ENCODE measurements at places on chromosomes 12 and 14.
A peak's percentile ranks its signal among the peaks of the same experiment; 100 is the strongest.

DNA sequence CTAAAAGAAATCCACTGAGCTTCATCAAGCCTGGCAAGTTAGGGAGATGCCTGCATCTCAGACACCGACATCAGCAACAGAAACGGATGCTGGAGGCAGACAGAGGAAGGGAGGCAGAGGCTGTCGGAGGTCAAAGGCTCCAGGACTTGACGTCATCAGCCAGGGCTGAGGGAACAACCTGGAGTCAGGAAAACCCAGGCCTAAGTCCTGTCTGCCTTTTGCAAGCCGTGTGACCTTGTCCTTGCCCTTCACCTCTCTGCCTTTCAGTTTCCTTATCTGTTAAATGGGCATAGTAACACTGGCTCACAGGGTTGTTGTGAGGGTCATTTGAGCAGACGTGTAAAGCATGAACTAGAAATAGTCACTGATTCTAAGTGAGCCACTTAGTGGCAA lies 194.2 kb downstream of the BCL11B start:
- no peak for DNase-seq

GRCh38 chr12:67827820-67828383 lies 161.3 kb upstream of the IFNG-AS1 start:
- DNase-seq: peak; percentile 25

DNA sequence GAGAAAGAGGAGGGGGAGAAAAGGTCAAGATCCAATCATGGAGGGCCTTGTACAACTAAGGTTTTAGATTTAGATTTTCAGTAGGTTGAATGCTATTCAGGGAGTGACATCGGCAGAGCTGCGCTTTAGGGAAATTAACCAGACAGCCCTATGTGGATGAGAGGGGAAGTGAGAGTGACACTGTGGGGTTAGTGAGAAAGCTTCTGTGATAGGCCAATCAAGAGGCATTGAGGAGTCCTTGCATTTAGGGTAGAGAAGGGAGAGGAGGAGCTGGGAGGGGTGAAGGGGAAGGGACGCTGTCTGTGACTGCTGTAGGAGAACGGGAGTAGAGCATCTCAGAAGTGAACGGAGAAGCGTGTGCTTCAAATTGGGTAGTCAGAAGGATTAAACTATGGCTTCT lies 3.4 kb downstream of the HSD17B6 start:
- DNase-seq: peak; percentile 15

GRCh38 chr12:59077575-59078426 lies 157.5 kb upstream of the LRIG3 start:
- DNase-seq: no peak

- DNase-seq: no peak
These were observed 74.0 kb downstream of the CLIP1 start for GRCh38 chr12:122348505-122348904.

DNA sequence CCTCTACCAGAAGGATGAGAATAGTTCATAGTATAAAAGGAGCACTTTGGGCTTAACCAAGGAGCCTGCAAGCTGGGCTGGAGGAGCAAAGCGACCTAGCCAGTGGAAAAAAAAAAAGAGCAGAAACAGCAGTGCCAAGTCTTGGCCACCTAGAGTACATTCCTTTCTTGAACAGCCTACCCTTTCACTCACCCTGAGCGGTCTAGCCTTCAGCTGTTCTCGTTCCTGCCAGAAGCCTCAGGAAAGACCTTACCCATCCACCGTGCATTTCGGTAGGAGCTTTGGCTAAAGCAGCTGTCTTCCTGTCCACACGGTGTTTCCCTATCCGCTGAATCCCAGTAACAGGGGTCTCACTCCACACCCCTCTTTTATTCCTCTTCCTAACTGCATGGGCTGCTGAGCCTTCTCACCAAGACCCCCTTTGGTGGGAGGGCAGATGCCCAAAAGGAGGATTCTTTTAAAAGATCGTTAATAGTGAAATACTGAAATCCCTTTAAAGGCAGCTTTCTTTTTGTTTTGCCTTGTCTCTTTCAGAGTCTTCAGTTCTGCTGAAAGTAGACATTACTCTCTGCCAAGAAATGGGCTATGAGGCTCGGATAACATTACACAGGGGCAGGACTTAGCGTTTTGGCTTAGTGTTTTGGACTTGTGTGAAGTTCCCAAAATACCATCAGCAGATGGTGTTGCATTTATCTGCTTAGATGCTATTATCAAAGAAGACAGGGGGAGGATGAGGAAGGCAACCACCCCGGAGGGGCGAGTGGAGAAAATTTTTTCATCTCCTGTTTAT lies 88.5 kb upstream of the METAP2 start:
- no peak for DNase-seq

DNA sequence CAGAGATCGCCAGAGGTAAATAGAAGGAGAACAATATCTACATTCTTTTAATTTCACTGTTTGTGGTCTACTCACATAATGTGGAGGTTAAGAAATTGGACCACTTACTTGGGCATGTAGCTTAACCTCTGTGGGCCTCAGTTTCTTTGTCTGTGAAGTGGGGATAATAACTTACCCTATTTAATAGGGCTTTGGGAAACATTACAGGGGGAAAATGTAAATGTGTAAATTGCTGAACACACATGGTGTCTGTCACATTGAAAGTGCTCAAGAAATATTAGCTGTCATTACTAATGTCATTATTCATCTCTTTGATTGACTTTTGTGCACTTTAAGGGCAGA lies 140.5 kb downstream of the SLC8A3 start:
- no peak for DNase-seq

- DNase-seq: no peak
These were observed 8.9 kb downstream of the GPR132 start for GRCh38 chr14:105056303-105056831.

DNA sequence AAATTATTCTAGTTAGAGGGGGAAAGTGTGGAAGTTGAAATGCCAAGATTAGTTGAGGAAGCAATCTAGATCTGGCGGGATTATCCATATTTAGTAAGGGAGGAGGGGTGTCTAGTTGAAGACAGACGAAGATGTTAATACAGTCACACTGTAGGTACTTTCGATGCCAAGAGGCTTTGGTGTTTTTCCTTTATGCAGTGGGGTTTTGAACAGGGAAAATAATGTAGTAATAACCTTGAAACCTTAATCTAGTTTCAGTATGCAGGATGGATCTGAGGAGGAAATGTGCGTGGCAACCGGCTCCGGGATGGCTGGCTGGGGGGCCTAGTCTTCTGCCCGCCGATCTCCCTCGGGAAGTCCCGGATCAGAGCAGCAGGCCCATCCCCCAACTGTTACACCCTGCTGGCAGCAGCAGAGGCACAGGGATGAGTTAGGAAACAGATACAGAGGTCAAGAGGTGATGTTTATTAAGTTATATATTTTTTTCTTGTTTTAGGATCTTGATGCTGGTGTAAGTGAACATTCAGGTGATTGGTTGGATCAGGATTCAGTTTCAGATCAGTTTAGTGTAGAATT lies 27.4 kb downstream of the MDM2 start:
- no peak for DNase-seq

DNA sequence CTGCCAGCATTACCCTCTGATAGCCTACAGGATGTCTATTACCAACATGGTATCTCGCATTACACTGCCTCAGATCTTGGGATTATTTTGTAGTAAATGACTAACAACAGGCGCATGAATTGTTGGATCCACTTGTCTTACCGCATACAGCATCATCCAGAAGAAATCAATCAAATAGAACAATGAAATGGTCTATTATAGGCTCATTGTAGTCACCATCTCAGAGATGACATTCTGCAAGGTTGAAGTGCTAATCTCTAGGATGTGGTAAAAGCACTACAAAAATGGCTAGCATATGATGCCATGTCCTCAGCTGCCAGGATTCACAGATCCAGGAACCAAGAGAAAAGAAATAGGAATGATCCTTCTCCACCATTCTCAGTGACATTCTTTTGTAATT lies 52.0 kb downstream of the WASHC3 start:
- no peak for DNase-seq

- no peak for DNase-seq
These were observed 610.4 kb downstream of the MED13L start for GRCh38 chr12:115667116-115667515.

DNA sequence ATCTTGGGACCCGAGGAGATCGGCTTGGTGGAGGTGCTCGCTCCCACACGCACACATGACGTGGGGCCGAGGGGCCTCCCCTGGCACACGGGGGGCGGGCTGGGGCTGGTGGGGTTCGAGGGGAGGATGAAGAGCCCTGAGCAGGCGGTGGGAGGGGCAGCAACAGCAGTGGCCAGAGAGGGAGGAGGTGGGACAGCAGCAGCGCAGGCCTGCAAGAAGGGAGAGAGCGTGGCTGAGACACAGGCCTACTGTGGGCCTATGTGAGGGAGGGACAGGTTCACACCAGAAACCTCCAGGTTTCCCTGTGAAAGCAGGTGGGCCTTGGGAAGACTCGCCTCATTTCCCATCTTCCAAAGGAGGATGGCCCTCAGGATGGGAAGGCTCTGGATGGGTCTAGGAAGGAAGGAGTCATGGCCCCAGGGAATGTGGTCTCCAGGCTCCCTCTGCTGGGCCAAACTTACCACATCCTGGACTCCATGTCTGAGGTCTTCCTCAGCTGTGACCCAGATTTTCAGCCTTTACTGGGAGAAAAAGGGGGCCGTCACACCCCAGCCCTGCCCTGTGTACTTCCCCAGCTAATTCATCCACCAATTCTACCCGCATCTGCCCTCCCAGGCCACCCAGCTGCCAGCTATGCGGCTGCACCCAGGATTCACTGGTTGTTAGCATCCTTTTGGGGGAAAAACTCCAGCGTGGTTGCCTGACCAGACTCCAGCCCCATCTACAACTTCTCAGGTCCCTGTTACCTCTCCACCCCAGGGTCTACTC lies 2.8 kb downstream of the PIANP start:
- peak; percentile 32 for DNase-seq

DNA sequence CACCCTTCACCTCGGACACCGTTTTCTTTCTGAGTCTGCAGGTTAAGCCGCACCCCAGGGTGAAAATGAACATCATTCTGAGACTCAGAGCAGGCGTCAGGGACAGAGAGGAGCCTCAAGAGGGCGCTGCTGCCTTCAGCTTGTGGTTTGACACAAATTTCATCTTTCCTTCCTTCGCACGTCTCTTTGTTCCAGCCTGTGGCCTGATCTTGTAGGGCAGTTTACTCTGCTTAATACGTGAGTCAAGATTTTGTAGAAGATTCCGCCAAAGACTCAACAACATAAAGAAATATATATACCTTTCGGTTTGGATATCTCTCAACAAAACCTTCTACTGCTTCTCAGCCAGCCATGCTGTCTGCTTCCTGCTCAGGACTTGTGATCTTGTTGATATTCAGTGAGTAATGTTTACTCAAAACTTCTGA lies 329.3 kb upstream of the OR4E1 start:
- DNase-seq: peak; percentile 76

- DNase-seq: peak; percentile 71
These were observed 16.1 kb downstream of the UBC start for GRCh38 chr12:124898200-124898922.

DNA sequence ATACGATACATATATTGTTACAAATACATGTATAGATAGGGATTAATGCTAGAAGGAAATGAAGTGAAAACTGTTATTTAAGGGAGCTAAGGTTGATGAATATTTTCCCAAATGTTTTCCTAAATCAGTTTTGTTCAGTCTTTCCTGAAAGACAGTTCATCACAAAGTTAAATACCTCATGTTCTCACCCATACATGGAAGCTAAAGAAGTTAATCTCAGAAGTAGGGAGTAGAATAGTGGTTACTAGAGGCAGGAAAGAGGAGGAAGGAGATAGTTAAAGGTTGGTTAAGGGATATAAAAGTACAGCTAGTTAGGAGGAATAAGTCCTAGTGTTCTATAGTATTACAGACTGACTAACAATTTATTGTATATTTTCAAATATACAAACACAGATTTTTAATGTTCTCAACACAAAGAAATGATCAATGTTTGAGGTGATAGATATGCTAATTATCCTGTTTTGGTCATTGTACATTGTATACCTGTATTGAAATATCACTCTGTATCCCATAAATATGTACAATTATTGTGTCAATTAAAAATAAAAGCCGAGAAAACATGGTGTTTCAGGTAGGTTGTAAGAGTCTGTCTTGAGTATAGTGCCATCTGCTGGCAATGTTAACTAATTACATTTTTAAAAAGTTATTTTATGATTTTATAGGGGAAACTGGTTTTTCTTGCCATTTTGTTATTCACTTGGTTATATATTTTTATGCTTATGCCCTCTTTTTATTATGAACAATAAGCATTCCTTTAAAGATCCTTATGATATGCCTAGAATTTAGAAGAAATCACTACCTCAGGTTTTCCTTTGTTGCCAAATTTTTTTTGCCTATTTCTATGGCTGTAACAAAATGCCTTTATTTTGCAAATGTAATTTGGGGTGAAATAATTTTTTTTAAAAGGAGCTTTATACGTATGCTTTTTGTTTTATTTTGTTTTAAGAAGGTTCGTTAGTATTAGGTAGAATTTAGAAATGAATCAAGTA lies 26.9 kb downstream of the ZDHHC17 start:
- DNase-seq: peak; percentile 58

GRCh38 chr12:122845041-122845864 lies 10.0 kb downstream of the HIP1R start:
- DNase-seq: no peak

GRCh38 chr14:104443391-104444158 lies 136.0 kb upstream of the C14orf180 start:
- no peak for DNase-seq

GRCh38 chr14:101878211-101878821 lies 86.1 kb upstream of the DYNC1H1 start:
- no peak for DNase-seq

- DNase-seq: no peak
These were observed 371.2 kb downstream of the BTG1 start for GRCh38 chr12:91774434-91774921.

- no peak for DNase-seq
These were observed 8.5 kb upstream of the CERS5 start for GRCh38 chr12:50175716-50176026.

DNA sequence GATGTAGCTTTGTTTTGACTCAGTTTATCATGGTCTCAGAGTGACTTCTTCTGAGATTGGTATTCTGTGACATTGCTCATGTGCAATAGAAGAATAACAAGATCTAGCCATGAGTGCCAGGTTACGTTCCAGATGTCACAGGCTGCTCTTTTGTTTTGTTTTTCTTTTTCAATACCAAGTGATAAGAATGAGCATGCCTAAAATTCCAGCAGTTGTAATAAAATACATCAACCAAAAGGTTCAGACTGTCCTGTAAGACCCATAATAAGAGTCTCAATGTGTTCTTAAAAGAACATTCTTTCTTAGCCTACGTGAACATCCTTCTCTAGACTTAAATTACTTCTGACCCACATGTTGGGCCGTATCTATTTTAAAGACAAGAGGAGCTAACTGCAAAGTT lies 669.2 kb downstream of the DIO2 start:
- no peak for DNase-seq

DNA sequence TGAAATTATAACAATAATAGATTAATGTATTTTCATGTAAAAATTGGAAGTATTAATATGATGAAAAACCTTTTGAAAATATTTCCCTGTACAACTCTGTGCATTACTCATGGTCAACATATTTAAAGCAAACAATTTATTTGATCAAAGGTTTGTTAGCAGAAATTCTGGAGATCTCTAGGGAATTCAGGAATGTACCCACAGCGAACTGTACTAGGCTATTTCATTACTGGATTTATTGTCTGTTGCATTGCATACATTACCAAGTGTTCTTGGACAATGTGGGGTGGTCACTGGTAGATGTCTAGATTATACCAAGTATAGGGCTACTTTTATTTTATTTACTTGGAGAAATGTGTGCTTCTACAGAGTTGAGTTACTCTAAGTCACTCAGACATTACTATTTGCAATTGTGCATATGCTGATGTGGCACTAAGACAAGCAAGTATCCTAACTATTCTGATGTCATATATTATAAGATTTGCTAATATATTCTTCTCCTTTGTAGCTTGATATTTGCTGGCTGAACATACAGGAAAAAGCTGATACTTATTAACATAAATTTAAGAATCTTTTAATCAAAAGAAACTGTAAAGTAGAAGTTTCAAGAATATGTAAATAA lies 323.3 kb downstream of the CCER1 start:
- no peak for DNase-seq
